Left kidney (tissue), 8 donors: ENCODE measurements at places on chromosomes 1 and 21. TPM values are rescaled to one million over a fixed set of nuclear protein-coding genes. Genes with fewer than 3 reads are reported as not detected.

- DNase-seq, result no peak
Measured at GRCh38 chr21:38303300-38303699, 46.5 kb downstream of the KCNJ15 start.

DNA sequence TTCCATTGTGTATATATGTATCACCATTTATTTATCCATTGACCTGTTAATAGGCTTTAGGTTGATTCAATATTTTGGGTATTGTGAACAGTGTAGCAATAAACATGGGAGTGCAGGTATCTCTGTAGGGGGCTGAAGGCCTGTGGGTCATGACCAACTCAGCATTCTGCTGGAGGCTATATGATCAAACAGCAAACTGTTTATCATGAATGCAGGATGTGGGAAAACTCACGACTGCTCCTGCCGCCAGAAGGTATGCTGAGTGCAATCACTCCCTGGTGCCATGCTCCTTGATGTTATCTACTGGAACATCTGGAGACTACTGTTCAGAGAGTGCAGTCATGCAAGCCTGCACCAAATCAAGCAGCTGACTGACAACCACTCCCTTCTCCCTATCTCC lies 275.2 kb downstream of the COL11A1 start:
- no peak for DNase-seq

- DNase-seq, result no peak
Measured at GRCh38 chr1:172673761-172674160, 14.9 kb downstream of the FASLG start.

DNA sequence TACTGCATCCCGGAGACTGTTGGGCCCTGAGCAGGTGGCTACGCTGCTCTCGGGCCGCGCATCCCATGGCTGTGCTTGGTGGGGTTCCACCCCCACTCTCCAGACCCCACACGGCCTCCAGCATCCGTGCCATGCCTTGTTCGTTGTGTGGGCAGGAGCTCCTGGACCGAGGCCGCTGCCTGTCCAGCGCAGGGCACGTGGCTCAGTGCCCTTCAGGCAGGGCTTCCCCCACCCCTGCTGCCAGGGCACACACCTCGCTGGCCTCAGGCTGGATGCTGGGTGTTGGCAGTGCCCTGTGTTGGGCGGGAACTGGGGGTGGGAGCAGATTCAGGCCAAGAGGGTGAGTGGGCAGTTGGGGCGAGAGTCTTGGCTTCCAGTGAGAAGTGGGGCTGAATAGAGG lies 9.9 kb downstream of the PRKCZ start:
- no peak for DNase-seq

DNA sequence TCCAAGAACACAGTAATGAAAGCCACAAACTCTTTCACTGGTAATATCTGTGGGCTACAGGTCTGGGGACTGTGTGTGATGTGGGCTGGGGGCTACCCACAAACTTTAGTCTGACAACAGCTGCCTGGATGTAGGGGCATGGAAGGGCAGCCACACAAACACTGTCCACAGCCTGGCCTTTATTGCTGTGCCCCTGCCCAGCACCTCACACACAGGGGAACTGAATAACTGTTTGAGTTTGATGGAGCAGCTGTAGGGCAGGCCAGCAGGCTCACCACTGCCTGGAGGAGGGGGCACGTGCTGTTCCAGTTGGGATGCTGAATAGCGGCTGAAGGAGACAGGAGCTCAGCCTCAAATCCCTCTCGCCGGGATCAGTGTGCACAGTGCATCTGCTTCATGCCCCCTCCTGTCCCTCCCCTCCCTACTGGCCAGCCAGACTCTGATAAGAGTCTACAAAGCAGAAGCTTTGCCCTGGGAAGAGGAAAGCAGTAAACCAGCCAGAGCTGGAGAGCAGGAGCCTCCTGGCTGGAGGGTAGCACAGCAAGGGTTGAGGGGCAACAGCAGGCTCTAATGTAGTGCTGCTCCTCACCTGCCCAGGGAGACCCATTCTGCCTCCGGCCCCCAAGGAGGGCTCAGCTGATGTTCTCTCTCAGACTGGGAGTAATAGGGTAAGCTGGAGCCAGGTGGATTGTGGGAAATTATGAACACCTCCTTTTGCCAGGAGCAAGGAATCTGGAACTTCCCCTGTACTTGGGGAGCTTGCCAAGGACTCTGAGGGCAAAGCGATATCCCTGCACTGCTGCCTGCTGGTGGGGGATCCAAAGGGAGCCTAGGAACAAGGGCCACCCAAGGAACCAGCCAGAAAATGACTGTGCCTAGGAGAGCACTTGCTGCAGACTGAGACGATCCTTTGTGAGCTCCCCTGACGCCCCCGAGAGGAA lies 70.2 kb upstream of the GOLT1A start:
- no peak for DNase-seq

DNA sequence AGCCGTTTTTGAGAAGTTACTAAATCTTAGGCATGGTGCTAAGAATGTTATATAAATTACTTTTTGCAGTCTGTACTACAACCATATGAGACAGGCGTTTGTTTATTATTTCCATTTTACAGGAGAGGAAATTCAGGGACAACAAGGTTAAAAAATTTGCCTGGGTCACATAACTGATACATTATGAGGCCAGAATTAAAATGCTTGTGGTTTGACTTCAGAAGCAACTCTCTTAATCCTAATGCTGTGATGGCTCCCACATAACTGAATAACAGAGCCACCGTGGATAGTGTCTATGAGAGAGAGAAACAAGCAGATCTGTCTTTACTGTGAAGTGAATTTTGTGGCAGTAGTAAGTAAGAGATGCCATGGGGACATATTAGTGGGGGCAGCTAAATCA lies 184.9 kb downstream of the NCAM2 start:
- DNase-seq, result no peak

CHD5 gene
- 0.28 TPM for polyA plus RNA-seq

AMIGO1 gene
- 6.2 TPM for polyA plus RNA-seq

IGSF9 gene
- polyA plus RNA-seq, result 15.6 TPM

VWA5B1 gene
- 2.5 TPM for polyA plus RNA-seq
